ENCODE measurements at places on chromosomes 16 and 17. TPM values are rescaled to one million over a fixed set of nuclear protein-coding genes. Genes with fewer than 3 reads are reported as not detected.

The FASN gene
- 171 TPM for total RNA-seq

DNA sequence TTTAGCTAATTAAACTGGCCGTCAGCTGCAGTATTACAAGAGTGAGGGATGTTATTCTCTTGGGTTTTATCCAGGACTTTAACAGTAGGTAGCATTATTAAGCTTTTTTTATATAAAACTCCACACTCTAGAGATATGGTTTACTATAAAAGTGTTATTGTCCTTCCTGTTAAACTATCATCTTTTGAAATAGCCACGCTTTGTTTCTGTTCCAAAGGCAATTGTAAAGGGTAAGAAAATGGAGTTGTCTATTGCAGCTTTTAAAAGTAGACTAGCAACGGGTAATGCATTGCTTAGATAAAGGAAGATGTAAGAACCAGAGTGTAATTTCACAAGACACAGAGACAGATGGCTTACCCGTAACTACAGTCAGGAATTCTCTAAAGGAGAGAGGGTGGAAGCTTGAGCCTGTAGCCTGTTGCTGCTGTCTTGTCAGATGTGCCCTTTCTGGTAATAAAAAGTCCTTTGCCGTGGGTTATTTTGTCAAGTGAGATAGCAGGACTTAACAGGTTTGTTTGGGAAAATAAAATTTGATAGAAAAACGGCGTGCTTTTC lies 56.4 kb downstream of the WWOX start:
- DNase-seq = no peak

GRCh38 chr16:35197656-35198055 lies 1738.2 kb downstream of the TP53TG3F start:
- no peak for DNase-seq

DNA sequence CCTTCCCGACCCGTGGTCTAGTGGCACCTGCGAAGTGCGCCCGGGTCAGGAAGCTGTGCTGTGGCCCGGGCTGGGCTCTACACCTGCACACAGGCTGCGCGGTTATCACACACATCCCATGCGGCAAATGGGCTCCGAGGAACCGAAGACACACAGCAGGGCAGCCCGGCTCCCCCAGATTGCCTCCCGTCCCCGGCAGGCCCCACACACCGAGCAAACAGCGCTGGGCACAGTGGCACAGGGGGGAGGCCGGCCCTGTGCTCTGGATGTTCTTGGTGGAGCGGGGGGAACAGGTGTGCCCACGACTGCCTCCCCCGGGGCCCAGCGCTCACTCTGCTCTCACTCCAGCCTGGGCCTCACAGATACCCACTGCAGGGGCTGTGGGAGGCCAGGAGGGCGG lies 28.9 kb upstream of the PABPN1L start:
- no peak for DNase-seq

GRCh38 chr17:46756081-46756735 lies 62.3 kb downstream of the WNT3 start:
- no peak for DNase-seq

GRCh38 chr17:42655528-42655927 lies 3.6 kb upstream of the TUBG2 start:
- DNase-seq = no peak

DNA sequence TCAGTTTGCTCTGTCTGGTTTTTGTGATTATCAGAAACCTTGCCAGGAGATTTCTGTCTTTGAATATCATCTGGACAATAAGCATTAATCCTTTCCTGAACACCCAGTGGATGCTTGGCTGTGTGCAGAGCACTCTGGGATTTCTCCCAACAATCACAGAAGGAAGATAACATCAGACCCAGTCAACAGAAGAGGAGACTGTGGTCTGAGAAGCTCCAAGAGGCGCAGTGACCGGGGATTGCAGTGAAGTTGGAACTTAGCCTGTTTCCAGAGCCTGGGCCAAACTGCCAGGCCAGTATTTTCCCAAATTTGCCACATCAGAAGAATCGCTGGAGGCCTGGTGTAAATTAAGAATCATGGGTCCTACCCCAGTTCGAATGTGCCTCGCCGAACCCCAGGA lies 264.7 kb downstream of the C16orf95 start:
- DNase-seq = no peak

- DNase-seq = no peak
These were observed 696.7 kb downstream of the MAF start for GRCh38 chr16:78903843-78904242.

The CLDN7 gene
- 997 TPM for total RNA-seq

GRCh38 chr16:48946686-48947370 lies 334.8 kb downstream of the CBLN1 start:
- no peak for DNase-seq

GRCh38 chr17:73174126-73174525 lies 9.3 kb downstream of the SSTR2 start:
- DNase-seq = no peak

The SOX9 gene
- 49.7 TPM for total RNA-seq

- DNase-seq = no peak
These were observed 4.4 kb downstream of the ACADVL start for GRCh38 chr17:7224110-7224509.

DNA sequence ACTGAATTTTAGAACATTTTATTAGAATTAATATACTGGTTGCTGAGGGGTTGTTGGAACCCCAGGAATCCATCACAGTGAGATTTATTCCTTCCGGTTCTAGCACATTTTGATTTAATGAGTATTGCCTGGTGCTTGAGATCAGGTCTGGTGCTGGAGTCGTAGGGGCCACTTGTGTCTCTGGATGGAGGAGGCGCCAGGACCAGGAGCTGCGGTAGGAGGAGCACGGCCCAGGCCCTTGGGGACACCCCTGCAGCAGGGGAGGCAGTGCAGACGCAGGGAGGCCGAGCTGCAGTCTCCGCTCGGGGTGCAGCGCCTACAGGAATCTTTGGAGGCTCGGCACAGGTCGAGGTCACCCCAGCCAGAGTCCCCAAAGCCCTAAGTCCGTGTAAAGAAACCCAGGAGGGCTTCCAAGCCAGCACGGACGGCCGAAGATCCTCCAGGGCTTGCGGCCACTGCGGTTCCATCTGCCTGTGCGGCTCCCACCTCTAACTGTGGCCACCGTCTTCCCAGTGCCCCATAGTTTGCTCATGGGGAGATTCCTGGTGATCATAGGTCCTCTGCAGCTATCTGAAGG lies 66.2 kb upstream of the CREBBP start:
- DNase-seq = no peak

DNA sequence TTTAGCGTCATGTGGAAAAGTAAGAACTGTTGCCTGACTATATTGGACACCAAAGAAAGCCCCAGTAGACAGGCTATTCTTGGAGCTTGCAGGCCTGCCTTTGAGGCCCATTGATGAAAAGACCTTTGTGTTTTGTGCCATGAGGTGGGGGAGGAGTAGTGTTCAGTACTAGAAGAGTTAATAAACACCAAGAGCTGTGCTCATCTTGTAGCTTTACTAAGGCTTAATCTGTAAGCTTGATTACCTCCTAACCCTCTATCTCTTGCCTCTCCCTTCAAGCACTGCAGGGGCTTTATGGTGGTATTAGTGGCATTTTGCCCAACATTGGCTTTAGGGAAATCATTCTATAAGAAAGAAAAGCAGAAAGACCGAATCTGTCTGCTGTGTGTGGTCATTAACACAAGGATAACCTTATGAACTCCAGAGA lies 220.2 kb upstream of the TBX2 start:
- DNase-seq = no peak

- DNase-seq = no peak
These were observed 160.1 kb downstream of the SOX9 start for GRCh38 chr17:72280881-72281280.

- DNase-seq = no peak
These were observed 19.2 kb downstream of the CCDC40 start for GRCh38 chr17:80055597-80055996.

DNA sequence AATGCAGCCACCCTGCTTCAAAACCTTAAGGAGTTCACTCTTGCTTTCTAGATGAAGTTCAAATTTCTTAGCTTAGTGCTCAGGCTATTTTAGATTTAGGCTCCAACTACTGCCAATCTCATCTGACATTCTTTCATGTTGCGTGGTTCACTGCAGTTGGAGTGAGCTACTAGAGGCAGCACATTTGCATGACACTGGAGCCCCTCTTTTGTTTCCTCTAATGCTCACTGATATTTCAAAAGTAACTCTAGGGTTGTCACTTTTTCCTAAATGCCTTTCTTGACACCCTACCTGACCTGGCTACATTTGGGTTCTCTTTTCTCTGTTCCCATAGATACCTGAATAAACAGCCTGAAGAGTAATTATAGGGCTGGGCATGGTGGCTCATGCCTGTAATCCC lies 586.5 kb upstream of the GOT2 start:
- no peak for DNase-seq

- peak; percentile 97 for DNase-seq
These were observed at the start of gene DVL2 for GRCh38 chr17:7234083-7234951. DVL2 (minus strand) TSS chr17:7234517; CDS start chr17:7234262, 255 bp downstream.

The SLC16A5 gene
- total RNA-seq = 26.6 TPM

The ITGAD gene
- total RNA-seq = 0.11 TPM

DNA sequence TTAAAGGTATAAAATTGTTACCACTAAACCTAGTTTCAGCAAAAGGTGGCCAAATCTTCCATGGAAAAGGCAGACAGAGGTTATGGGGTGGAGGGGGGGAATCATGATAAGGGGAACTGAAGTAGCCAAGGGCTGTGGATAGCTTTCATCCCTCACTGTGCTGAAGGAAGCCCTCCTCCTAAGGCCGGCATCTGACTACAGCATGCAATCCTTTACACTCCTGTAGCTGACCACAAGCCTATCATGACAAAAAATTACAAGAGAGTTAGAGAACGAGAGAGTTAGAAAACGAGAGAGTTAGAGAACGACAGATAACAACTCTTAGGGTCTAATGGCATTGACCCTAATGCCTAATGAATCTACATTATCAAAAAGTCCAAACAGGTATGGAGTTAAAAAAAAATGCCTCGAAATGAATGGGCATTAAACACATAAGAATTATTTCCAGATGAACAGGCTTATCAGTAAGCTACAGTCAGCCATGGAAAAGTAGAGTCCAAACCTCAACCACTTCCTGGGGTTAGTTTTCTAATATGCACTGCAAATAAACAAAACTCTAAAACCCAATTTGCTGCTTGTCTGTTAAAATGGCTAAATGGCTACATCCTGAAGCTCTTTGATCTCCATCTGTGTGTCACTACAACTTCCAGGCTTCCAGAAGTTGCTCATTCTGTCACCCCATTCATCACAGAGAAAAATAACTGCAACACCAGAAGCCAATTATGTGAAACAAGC lies 29.7 kb downstream of the DUSP14 start:
- DNase-seq = no peak

The C16orf86 gene
- total RNA-seq = 1.5 TPM

The TMEM238L gene
- total RNA-seq = 89.7 TPM

GRCh38 chr17:58960068-58960467 lies 146.6 kb downstream of the TRIM37 start:
- DNase-seq = no peak

The ST6GALNAC2 gene
- total RNA-seq = 3.9 TPM

DNA sequence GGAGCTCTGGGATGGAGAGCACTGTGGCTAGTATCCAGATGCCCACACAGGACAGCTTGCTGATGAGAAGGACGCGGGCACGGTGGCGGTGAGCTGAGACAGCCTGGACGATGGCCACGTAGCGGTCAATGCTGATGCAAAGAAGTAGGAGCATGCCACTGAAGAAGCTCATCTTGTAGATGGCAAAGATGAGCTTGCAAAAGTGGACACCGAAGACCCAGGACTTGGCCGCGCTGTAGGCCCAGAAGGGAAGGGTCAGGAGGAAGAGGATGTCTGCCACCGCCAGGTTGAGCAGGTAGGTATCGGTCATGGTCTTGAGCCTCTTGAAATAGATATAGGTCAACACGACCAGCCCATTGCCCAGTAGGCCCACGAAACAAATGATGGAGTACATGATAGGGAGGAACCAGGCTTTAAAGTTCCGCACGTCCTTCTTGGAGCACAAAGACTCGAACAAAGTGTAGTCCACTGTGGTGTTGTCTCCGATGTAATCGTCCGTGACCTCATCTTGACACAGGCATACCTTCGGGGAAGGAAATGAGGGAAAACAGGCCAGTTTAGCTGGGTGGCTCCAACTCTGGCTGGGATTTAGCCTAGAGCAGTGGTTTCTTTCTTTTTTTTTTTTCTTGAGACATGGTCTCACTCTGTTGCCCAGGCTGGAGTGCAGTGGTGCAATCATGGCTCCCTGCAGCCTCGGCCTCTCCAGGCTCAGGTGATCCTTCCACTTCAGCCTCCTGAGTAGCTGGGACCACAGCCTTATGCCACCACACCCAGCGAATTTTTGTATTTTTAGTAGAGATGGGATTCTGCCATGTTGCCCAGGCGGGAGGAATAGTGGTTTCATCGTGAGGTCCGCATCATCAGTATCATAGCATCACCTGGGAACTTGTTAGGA lies 9.7 kb downstream of the CCR7 start:
- DNase-seq = no peak

The P2RX1 gene
- 2.8 TPM for total RNA-seq

The TNRC6A gene
- total RNA-seq = 29.6 TPM

The KCNH4 gene
- 0.06 TPM for total RNA-seq

DNA sequence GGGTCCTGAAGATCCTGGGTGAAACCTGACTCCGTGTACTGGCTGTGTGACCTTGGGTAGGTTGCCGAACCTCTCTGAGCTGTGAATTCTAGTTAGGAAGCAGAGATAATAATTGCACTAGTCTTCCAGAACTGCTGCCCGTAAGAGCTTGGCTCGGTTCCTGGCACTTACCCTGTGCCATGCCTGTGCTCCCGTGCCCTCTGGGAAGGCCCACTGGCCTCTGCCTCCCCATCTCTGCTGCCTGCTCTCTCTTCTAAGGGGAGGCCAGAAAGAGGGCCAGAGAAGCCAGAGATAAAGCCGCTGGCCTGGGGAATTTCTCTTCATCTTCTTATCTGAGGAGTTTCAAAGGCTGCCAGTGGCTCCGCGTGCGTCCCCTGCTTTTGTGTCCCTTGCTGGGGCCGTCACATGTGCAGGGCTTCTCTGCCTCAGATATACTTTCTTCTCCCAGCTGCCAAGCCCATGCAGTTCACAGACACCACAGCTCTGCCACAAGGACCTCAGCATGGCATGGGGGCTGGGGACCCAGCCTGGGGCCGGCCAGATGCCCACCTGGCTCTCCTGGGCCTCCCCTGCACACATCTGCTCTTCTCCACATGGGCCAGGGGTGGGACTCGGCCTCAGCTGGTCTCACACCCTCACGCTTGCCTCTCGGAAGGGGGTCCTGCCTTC lies 145.2 kb downstream of the SDK2 start:
- no peak for DNase-seq

GRCh38 chr17:48148854-48149786 lies 41.6 kb downstream of the SNX11 start:
- no peak for DNase-seq

GRCh38 chr17:73799781-73800627 lies 155.8 kb upstream of the SDK2 start:
- no peak for DNase-seq

GRCh38 chr17:66777689-66778225 lies 57.2 kb upstream of the CACNG5 start:
- DNase-seq = no peak

- no peak for DNase-seq
These were observed 11.3 kb upstream of the PITPNM3 start for GRCh38 chr17:6567528-6568183.

The DPEP2 gene
- 2.5 TPM for total RNA-seq

GRCh38 chr17:73297934-73298861 lies 13.6 kb downstream of the CDC42EP4 start:
- DNase-seq = no peak

The PSMC3IP gene
- 1.6 TPM for total RNA-seq

The NUDT7 gene
- total RNA-seq = 15.1 TPM

GRCh38 chr16:21659124-21659523 lies 4.6 kb upstream of the OTOA start:
- DNase-seq = no peak

All from left colon (tissue), 2 donors.